ENCODE measurements at places on chromosomes 3 and 15.

DNA sequence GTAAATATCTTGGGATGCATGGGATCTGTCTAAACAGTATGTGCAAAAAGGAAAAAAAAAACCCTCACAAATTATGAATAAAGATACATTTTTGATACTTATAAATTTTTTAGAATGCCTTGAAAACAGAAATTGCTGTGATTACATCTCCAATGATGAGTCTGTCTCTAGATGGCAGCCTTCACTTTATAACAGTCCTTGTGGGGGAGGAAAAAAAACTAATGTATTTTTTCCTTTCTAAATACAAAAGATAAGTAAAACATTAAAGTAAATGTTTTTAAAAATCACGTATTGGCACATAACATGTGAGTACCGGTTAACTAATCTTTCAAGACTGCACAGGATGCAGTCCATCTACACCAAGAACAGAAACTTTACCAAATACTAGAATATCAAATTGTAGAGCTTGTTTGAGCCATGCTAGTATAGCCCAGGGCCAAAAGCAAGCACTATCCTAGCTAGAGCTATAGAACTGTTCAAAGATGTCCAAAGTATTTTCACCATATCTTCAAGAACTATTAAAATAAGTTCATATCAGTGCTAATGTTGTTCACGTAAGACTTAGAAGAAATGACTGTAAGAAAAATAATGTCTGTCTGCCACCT lies 206.4 kb downstream of the STAG1 start:
- DNase-seq = no peak

GRCh38 chr15:50107591-50108408 lies 11.2 kb downstream of the ATP8B4 start:
- no peak for DNase-seq

GRCh38 chr3:177610686-177611633 lies 413.7 kb upstream of the TBL1XR1 start:
- DNase-seq = no peak

DNA sequence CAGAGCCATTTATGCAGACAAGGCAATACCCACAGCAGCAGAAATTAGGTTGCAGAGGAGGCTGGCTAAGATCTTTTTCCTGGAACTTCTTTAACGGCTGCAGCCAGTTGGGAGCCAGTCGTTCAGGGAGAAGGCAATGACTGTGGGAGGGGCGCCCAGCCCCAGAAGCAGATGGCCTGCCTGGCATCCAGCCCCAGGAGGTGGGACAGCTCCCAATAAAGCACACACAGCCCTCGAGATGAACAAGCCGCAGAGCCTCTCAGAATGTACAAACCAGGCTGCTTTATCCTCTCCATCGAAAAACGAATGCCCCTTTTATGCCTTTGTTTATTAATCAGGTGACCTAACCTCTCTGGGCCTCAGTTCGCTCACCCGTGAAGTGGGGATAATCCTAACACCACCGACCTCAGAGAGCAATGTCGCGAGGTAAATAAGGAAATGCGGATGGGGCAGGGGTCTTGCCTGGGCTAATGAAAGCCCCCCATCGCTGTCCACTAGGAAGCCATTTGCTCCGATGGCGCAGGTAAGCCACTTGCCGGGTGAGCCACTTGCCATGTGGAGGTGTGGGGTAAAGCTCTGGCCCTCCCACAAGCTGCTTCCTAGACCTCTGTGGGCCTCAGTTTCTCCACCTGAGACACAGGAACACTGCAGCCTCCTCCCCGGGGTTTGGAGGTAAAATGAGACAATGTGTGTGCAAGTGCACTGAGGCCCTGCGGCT lies 35.8 kb downstream of the MGLL start:
- no peak for DNase-seq

GRCh38 chr3:72651498-72651897 lies 196.7 kb downstream of the SHQ1 start:
- no peak for DNase-seq

DNA sequence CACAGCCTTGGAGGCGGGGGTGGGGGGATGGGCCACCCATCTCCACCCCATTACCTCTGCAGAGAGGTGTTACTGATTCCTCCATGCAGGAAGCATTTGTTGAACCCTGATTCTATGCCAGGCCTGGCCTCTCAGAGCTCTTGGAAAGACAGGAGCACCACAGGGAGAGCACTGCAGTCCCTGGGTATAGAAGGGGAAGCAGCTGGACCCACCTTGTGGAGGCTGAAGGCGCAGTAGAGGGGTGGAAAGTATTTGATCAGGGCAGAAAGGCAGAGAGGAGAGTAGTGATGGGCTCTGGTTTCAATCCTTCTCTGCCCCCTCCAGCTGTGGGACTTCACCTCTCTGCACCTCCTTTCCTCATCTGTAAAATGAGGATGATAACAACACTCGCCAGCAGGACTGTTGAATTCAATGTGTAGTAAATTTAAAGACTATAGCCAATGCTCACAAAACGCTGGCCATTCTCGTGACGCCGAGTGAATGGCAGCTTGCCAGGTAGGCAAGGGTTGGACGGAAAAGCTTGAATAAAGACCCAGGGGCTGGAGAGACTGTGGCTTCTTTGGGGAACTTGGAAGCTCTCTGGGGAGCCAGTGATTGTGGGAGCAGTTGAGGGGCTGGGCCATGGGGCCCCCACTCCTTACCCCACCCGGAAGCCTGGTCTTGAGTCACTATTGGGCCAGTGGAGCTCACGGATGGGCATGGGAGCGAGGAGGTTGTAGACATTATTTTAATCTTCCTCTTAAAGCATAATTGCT lies 8.0 kb upstream of the CCDC33 start:
- no peak for DNase-seq

DNA sequence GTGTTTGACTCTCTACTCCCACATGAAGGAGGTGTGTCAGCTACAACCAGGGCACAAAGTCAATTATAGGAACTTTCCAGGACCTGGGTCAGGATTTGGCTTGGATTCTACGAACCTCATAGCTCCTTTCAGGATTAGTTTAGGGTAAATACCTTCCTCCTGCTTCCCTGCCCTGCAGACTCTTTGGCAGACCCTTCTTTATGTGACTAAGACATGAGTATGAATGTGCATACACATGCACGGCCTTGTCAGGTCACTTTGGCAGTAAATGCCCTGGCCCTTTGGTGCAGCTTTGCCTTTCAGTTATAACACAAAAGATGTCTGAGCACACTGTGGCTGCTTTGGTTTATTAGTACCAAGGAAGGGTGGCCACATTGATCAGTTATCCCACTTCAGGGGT lies 68.9 kb downstream of the GHSR start:
- DNase-seq = no peak

GRCh38 chr3:88586121-88586640 lies 436.4 kb downstream of the C3orf38 start:
- no peak for DNase-seq

DNA sequence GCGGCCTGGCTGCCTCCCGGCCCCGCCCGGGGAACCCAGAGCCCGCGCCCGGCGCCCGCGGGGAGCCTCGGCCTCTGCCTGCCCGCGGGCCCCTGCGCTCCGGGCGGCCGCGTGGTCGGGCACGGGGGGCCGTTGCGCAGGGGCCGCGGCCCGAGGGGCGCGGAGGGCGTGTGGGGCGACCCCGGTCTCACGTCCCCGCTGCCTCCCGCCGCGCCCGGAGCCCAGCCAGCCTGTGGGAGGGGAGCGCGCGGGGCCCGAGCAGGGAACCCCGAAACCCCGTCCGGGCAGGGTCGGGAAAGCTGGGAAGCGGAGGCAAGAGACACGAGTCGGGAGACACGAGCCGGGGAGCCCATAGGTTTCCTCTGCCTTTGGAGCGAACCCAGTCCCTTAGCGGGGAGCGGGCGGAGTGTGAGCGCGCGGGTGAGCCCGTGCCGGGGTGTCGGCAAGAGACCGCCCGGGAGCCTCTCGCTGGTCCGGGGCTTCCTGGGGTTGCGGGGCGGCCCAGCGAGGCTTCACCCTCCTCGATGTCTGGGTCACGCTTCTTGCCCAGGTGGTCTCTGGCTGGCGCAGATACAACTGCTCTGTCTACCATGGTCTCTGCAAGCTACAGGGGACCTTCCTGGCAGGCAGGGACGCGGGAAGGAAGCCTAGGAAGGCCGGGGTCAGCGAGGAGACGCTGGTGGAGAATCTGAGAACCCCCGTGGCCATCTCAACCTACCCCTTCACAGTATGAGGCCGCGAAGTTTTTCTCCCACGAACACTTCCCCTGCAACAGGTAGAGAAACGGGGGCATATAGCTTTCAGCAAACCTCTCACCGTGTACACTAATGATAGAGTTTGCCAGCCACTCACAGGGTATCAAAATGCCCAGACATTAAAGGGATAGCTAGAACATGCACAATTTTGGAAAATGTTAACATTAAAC lies 586 bp downstream of the LRRK1 start:
- no peak for DNase-seq

DNA sequence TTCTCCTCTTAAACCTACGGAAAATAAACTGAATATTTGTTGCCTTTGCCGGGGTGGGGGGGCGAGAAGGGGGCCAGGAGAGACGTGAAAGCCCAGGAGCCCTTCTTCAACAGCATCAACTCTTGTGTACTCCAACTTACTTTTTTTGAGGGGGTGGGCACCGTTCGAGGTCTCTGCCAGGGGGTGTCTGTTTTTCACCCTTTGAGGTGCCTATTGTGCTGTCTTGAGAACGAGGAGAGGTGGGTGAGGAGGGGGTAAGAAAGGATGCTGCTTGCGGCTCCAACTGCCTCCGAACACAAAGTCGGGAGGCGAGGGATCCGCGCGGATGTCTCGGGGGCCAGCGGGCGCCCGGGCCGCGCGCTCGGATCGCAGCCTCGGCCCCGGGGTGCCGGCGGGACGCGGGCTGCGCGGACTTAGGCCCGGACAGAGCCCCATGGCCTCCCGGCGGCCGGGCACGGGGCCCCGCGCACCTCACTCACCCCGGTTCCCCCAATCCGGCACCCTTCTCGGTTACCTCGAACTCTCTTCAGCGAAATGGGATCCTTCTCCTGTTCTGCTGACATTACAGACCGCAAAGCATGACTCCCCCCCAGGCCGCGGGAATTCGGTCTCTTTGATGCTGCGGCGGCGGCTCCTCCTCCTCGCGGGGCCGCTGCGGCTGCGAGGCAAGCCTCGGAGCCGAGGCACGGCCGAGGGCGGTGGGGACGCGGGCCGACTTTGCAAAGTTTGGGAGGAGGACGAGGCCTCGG lies 650 bp downstream of the PYGO1 start:
- no peak for DNase-seq

DNA sequence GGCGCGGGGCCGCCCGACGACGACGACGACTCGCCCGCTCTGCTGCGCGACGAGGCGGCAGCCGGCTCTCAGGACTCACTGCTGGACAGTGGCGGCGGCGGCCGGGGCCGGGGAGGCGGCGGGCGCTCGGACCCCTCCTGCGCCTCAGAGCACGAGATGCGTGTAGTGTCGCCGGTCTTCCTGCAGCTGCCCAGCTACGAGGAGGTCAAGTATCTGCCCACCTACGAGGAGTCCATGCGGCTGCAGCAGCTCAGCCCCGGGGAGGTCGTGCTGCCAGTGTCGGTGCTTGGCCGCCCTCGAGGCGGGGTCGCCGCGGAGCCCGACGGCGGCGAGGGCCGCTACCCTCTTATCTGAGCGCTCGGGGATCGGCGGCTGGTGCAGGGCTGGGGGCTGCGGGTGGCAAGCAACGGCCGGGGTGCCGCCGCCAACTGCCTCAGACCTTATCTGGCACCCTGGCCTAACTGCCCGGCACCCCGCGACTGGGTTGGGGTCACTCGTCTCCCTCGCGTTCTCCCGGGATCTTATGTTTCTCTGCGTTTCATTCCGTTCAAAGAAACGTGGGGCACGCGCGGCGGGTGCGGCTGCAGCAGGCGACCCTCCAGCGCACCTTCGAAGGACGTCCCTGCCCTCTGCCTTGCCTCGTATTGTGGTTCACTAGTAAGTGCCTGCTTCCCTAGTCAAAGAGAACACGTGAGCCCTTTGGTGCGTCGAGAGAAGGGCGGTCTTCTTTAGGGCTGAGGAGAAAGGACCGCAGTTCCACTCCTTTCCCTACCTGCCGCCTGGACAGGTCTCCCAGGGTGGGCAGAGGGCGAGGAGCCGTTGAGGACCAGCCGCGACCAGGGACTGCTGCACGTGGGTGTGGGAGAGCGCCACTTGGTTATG lies 1.0 kb downstream of the C3orf80 start:
- DNase-seq = no peak

DNA sequence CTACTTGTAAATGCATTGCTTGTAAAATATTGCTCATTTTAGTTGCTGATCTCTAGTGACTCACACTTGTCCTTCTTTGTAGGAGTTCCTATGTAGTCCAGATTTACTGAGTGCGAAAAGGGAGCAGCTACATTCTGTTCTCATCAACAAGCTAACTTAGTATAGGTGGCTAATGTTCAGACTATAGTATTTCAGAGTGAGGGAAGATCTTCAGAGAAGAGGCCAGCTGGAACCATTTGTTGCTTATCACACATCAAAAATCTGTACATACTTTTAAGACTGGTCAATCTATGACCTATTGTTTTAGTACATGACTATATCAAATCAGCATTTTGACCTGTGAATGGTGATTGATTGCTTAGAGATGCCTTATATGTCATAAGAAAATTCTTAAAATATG lies 71.3 kb upstream of the THSD4 start:
- peak; percentile 56 for DNase-seq

DNA sequence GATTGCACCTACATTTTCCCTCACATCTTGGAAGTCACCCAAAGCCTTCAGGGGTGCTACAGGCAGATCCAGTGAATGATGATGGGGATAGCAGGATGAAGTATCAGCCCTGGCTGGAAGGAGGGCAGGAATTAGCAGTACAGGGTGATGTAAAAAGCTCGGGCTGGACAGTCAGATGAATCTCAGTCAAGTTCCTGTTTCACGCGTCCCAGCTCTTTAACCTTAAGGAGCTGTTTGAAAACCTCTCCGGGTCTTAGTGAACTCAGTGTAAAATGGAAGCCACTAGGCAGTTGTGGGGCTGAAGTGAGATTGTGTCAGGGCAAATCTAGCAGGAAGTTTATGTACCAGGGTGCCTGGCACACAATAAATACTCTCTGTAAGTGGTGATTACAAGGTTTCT lies 166.4 kb upstream of the PROK2 start:
- no peak for DNase-seq

GRCh38 chr3:133506215-133506901 lies 67.1 kb upstream of the CDV3 start:
- DNase-seq = no peak

GRCh38 chr3:130688015-130688688 lies 58.5 kb downstream of the PIK3R4 start:
- DNase-seq = no peak

- DNase-seq = no peak
Observed at GRCh38 chr15:74411686-74412085, 22.1 kb downstream of the SEMA7A start.

DNA sequence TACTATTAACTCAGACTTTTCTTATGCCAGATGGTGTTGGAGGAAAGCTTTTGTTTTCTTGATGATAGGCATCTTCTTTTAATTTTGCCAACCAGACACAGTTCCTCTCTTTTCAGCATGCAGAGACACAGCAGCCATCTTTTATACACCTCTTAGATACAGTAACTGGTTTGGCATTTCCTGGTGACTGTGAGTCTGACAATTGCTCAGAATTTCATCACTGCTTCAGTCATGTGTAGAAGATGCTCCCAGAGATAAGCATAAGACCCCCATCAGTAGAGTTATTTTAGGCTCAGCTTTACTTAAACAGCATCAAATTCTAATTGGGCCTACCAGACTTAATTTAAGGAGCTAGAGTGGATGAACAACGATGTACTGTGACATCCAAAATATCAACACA lies 779.0 kb downstream of the SQOR start:
- DNase-seq = no peak

- DNase-seq = no peak
Observed at GRCh38 chr15:46297766-46298165, 662.9 kb downstream of the SQOR start.

- DNase-seq = no peak
Observed at GRCh38 chr15:56148064-56148463, 95.6 kb downstream of the RFX7 start.

GRCh38 chr3:195836476-195837135 lies 24.9 kb upstream of the MUC4 start:
- DNase-seq = no peak

GRCh38 chr3:101521211-101521701 lies 8.2 kb upstream of the SENP7 start:
- DNase-seq = no peak
